ENCODE measurements at places on chromosomes 16 and 17.

GRCh38 chr16:65842067-65842466 is 524.4 kb upstream of the CDH5 start:
- DNase-seq: no peak

GRCh38 chr17:64133546-64134215 is 3.7 kb upstream of the ERN1 start:
- peak; percentile 74 for DNase-seq

GRCh38 chr16:23650674-23651416 is 9.6 kb downstream of the DCTN5 start:
- no peak for DNase-seq

DNA sequence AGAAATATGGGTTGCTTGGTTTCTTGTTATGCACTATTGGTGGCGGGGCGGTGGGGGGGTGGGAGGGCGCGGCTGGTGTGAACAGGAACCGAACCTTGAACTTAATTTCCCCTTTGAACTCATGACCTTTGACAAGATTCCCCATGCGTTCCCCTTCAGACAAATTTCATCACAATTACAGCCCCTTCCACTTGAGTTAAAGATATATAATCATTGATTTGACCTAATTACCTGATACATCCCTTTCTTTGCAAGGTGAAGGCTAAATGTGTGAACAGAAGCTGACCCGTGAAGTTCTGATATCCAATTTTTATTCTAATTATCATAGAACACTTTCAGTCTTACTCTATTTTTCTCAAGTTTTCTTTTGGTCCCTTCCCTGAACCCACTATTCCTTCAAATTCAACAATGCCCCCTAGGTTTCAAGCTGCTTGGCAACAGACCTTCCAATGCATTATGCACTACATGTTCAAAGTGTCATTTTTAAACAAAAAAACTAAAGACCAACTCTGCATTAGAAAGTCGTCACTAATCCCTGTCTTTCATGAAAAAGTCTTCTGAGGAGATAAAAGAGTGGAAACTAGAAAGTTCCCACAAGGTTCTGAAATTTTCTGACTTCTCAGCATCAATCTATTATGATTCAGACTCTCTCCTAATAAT is 116.8 kb downstream of the SKAP1 start:
- DNase-seq: no peak

- no peak for DNase-seq
Measured at GRCh38 chr16:55510185-55510805, 1.4 kb downstream of the LPCAT2 start.

DNA sequence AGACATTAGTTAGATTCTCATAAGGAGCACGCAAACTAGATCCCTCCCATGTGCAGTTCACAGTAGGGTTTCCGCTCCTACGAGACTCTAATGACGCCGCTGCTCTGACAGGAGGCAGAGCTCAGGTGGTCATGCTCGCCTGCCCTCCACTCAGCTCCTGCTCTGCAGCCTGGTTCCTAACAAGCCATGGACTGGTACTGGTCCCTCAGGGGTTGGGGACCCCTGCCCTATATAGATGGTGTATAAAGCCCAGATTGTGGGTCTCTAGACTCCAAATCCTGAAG is 52.1 kb upstream of the LYRM9 start:
- no peak for DNase-seq

GRCh38 chr17:80855948-80856862 is 135.4 kb upstream of the CHMP6 start:
- DNase-seq: no peak

DNA sequence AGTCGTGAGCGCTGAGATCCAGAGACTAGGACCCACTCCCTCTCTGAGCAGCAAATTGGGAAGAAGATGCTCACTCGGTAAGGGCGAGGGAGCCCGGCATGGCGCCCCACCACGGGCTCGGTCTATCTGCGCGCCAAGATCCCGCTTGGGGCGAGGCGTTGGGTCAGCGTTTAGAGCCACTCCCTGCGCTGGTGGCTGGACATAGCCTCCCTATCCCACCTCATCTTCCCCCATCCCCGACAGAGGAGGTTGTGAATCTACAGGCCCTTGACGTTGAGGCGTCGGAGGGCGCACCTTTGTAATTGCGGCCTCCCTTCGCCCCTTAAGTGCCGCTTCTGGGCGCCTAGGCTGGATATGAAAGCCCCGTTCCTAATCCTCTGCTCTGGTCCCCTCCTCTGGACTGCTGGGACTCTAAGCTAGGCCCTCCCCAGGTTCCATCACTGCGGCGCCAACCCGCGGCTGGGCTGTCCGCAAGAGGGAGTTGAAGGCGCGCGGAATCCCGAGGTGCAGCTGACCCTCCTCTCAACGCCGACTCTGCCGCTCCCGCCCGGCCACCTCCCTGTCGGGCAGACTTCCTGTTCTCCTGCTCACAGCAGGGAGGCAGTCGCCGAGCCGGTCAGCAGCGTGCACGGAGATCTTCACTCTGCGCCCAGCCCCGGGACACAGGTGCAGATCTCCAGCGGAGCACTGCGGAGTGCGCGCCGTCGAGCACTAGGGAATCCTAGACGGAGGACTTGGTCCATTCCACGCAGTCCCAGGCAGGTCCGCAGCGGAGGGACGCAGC is 16.1 kb upstream of the HOXB9 start:
- peak; percentile 53 for DNase-seq

DNA sequence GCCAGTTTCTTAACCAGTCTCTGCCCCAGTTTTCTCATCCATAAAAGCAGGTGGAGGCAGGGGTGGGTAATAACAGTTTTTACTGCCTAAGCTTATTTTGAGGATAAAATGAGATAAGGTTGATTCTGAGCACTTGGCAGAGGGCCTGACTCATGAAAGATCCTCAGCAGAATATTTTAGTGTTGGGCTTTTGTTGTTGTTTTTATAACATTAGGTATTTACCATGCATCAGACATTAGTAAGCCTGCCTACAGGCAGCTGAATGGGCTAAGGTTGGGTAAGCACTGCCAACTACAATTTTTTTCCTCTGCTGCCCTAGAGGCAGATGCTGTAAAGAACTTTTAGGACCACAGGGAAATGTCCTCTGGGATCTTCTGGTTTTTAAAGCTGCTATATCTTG is 43.1 kb downstream of the SCNN1G start:
- DNase-seq: no peak

GRCh38 chr17:43560461-43561427 is 14.6 kb upstream of the ETV4 start:
- DNase-seq: no peak

Data from D341Med (cell line).